Muscle of arm (tissue), 14 donors: ENCODE measurements at places on chromosomes 6 and 20.

DNA sequence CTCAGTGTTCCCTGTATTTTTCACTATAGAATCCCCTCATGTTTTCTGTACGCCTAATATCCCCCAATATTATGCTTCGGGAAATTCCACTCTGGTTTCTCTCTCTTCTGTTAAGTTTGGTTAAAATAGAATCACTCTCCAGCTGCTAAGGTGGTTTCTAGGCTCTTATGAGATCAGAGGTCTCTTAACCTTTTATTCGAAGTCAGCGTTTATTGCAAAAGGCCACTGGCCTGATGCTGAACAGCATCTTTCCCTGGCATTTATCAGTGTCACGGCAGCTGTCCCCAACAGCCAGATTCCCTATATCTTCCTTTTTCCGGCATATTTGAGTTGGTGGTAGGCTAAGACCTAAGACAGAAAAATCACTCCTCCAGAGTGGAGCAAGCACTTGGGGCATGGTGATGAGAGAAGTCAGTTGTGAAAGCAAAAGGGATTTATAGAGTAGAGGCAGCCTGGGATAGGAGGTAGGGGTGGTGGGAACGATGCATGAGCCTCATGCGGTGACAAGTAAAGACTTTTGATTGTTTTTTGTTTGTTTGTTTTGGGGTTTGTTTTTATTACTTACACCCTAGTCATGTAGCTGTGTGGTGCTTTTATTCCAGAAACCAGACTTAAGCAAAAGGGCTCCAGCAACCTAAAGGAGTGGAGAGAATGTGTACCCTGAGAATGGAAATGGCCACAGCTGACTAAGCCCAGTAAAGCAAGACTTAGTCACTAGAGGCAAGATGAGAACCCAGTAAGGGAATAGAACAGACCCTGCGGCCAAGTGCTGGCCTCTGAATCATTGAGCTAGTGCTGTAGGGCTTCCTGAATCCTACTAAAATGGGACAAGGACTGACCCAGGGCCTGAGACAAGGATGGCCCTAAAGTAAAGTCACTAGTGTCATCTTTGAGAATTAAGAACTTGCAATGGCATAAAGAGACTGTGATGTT, 233.0 kb upstream of the PRND start:
- DNase-seq = no peak

- DNase-seq = no peak
Observed at GRCh38 chr6:90440586-90441283, 144.1 kb upstream of the BACH2 start.

GRCh38 chr6:21538186-21538798, 55.3 kb upstream of the SOX4 start:
- DNase-seq = no peak

- DNase-seq = peak; percentile 27
Observed at GRCh38 chr6:140566781-140567277, 1192.4 kb upstream of the CITED2 start.

- no peak for DNase-seq
Observed at GRCh38 chr6:37441651-37442050, 8.6 kb downstream of the CMTR1 start.

- peak; percentile 61 for DNase-seq
Observed at GRCh38 chr6:54710456-54710855, 136.1 kb upstream of the FAM83B start.
